Activated T-cell treated with anti-CD3 and anti-CD28 coated beads, Interleukin-2, amount 50 U/mL, for 24 hours (primary cell): ENCODE measurements at places on chromosomes 3 and 15.

- DNase-seq = no peak
Measured at GRCh38 chr3:53067567-53067966, 21.7 kb upstream of the SFMBT1 start.

DNA sequence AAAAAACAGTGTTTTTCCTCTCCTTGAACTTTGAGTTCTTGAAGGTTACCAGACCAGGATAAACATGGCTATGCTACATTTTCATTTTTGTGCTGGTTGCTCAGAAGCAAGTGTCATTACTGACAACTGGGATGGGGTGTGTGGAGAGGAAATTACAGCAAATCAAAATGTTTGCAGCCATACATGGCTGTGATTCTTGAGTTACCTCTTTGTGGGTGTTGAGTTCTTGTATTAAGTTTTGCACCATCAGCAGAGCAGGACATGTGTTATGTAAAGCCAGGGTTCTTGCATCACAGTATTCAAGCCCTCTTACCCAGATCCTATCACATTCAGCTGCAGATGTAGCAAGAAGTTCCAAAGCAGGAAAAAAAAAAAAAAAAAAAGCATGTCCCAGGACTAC, 53.9 kb upstream of the ATOSA start:
- no peak for DNase-seq

GRCh38 chr3:87873136-87873535, 185.7 kb downstream of the CGGBP1 start:
- DNase-seq = no peak

GRCh38 chr3:182000447-182000846, 288.7 kb downstream of the SOX2 start:
- DNase-seq = no peak

DNA sequence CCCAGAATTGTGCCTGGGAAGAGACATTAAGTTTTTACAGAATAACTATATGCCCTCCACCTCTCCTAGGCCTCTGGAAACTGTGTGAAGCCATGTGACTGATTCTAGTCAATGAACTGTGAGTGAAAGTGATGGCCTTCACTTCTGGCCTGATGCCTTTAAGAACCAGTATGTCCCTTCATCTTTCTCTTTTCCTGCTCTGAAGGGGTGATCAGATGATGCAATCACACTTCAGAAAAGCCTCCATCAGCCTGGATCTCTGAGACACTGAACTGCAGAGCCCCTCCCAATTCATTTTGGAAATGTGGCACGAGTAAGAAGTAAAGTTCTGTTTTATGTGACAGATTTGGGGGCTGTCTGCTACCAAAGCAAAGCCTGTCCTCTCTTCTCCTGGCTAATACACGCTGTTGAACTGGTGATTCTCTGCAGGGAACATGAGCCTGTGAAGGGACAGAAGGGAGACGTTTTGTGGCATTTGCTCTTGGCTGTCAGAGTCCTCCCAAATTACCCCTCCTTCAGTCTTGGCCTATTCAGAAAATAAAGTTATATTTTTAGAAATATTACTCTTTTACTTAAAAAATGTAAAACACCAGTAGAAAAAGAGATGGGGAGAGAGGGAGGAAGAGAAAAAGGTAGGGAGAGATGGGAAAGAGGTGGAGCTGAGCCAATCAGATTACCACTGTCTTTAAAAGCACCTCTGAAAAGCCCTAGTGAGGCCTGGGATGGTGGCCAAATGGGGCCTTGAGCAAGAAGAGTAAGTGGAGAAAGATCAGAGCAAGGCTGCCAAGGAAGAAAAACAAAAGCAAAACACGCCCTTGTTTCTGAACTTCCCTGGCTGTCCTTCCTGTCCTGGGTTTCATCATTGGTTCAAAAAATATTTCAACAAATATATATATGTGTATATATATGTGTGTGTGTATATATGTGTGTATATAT, 40.9 kb upstream of the RYK start:
- no peak for DNase-seq

- no peak for DNase-seq
Measured at GRCh38 chr15:87099916-87100315, 1020.2 kb downstream of the AGBL1 start.

- no peak for DNase-seq
Measured at GRCh38 chr3:427128-427527, 230.6 kb downstream of the CHL1 start.

DNA sequence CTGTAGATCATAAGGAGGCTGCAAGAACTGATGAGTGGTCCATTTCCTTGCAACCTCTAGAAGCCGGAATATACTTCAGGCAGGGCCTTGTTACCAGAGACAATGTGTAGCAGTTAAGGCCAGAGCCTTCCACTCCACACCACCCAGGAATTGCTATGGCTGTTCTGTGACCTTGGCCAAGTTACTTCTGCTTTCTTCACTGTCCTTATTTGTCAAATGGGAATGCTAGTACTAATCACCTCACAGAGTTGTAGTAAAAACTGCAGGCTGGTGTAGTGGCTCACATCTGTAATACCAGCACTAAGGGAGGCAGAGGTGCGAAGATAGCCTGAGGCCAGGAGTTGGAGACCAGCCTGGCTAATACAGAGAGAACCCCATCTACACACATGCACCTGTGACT, 28.7 kb upstream of the RPN1 start:
- no peak for DNase-seq

DNA sequence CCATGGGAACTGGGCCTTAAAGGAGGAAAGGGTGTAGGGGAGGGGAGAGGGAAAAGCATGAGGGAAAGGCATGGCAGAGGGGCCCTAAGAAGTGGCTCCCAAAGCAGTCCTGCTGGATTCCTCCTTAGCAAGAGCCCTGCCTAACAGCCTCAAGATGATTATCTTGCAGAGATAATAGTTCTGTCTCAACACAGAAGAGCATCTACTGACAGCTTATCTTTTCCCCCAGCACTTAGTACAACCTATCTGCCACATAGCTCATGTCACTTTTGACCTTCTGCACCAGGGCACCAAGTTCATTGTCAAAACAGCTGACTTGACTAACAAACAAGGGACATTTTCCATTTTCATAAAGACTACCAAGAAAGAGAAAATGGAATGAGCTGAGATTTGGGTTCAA, 86.3 kb downstream of the ANP32A start:
- no peak for DNase-seq

GRCh38 chr3:156976933-156977332, 150.8 kb downstream of the LEKR1 start:
- no peak for DNase-seq

- no peak for DNase-seq
Measured at GRCh38 chr3:138470687-138471086, 36.3 kb downstream of the ESYT3 start.

DNA sequence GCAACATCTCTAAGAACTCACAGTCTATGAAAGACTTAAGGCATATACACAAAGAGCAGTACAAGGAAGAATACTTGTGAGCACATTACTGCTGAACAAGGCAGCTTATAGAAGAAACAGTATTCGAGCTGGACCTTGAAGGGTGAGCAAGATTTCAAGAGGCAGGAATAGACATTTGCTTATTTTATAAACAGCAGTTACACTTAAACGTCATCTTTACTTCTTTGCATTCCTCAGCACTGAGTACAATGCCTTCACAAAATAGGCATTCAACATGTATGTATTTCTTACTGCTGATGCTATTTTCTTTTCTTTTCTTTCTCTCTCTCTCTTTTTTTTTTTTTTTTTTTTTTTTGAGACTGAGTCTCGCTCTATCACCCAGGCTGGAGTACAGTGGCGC, 205.8 kb downstream of the ZIC4 start:
- no peak for DNase-seq

- DNase-seq = no peak
Measured at GRCh38 chr3:14505001-14505802, 34.9 kb downstream of the GRIP2 start.

GRCh38 chr3:164326714-164327113, 751.6 kb downstream of the SI start:
- no peak for DNase-seq

GRCh38 chr3:56132762-56133161, 335.5 kb downstream of the ERC2 start:
- no peak for DNase-seq
